Kidney (tissue), 22 donors: ENCODE measurements at places on chromosomes 16 and 17. TPM values are rescaled to one million over a fixed set of nuclear protein-coding genes. Genes with fewer than 3 reads are reported as not detected.

DNA sequence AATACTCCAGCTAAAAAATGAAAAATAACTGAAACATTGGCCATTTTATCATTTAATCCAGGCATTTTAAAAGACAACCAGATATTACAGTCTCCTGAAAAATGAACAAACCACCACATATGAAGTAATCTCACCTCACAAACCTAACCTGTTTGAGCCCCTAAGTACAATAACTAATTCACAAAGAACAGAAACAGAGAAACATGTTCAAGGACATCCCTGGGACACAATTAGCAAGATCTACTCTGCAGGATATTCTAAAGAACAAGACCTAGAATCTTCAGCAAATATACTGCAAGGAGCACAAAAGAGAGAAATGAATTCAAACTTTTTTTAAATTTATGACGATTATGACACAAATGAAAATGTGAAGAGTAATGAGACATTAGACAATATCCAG, 50.8 kb upstream of the ANKFY1 start:
- no peak for DNase-seq

C16orf92 gene
- total RNA-seq = not detected

ALDH3A1 gene
- 1.4 TPM for total RNA-seq

GRCh38 chr17:69962436-69962995, 112.5 kb upstream of the KCNJ16 start:
- DNase-seq = no peak

GRCh38 chr16:66273644-66274334, 92.7 kb upstream of the CDH5 start:
- DNase-seq = no peak

DNA sequence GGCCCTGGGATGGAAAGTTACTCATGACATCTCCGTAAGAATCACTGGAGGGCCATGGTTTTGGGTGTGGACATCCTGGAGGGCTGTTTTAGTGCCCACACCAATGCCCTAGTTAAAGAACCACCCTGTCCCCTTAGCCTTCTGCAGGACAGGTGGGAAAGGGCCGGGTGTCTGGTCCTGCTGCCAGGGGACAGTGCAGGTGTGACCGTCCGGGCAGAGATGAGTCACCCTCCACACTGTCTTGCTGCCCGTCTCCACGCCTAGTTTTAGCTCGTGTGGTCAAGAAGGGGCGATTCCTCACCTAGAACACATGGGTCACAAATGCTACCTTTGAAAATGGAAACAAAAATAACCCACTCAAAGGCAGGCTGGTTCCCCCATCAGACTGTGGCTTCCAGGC, 17.0 kb downstream of the CEP295NL start:
- DNase-seq = no peak

GRCh38 chr17:15335446-15335845, 6.0 kb downstream of the TEKT3 start:
- no peak for DNase-seq
